ENCODE measurements at places on chromosomes 3 and 15.
A peak's percentile ranks its signal among the peaks of the same experiment; 100 is the strongest.

DNA sequence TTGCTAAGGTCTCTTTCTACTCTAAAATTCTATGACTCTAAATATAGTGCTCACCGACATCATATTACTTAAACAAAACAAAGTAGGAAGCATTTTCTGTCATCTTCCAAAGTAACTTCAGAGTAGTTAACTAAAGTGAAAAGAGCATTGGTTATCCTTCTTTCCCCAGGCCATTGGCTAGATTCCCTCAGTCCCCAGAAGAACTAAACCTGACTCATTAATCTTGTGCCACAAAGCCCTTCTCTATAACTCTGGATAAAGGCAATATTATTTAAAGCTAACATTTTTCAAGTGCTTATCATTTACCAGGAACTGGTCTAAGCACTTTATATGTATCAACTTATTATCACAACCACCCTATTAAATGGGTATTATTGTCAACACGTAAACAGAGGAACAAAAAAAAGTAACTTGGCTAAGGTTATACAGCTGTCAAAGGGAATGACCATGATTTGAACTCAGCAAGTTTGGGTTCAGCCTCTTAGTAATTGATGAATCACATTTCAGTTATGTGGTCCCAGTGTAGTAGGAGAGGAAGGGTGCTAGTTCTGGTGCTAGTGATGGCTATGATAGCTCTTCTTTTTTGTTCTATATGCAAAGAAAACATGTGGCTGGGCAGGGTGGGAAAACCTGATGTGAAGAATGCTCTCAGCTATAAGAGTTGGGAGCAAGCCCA is 304.9 kb downstream of the FGF12 start:
- DNase-seq, result no peak

DNA sequence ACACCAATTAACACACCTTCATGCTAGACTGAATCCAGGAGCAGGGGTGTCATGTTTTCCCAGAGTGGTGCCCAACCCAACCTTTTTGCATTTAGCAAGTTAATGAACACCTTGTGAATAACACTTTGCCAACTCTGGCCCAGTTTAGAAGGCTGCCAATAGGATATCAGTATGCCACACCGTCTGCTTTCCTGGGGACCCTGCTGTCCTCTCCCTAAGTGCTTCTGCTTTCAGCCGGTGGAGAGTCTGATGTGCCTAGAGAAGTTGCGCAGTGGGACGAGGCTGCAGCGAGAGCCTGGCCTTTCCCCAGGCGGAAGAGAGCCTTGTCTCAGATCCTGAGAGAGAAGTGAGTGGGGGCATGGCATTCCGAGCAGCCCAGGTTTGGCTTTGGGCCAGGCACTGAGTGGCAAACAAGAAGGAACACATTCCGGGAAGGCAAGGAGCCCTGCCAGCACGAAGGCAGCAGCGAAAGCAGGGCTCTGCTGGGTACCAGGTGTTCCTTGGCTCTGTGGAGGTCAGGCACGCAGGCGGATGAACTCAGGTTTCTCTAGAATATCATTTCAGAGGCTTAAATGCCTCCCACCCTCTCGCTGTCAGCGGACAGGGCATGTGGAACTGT is 36.9 kb downstream of the SENP8 start:
- DNase-seq, result no peak

DNA sequence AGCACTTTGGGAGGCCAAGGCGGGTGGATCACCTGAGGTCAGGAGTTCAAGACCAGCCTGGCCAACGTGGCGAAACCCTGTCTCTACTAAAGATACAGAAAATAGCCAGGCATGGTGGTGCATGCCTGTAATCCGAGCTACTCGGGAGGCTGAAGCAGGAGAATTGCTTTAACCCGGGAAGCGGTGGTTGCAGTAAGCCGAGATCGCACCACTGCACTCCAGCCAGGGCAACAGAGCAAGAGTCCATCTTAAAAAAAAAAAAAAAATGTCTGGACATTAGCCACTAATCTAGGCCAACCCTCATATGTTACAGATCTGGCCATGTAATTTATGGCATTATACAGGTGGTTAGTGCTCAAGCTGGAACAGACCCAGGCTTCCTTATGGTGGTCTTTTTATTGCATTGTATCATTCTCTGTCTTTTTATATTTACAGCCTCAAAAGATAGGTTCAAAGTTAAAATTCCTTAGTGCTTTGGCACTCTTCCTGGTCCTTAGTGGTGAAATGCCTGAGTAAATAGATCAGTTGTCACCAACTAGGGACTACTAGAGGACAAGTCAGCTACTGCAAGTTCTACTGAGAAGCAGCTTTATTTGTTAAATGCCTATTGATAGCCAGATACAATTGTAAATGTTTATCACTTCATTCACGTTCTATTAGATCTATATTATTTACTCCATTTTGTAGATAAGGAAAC is 16.0 kb downstream of the STARD9 start:
- DNase-seq, result peak; percentile 45

GRCh38 chr3:59186725-59187124 is 136.9 kb upstream of the CFAP20DC start:
- DNase-seq, result no peak

- DNase-seq, result no peak
Observed at GRCh38 chr3:117603097-117603496, 893.5 kb downstream of the TUSC7 start.

DNA sequence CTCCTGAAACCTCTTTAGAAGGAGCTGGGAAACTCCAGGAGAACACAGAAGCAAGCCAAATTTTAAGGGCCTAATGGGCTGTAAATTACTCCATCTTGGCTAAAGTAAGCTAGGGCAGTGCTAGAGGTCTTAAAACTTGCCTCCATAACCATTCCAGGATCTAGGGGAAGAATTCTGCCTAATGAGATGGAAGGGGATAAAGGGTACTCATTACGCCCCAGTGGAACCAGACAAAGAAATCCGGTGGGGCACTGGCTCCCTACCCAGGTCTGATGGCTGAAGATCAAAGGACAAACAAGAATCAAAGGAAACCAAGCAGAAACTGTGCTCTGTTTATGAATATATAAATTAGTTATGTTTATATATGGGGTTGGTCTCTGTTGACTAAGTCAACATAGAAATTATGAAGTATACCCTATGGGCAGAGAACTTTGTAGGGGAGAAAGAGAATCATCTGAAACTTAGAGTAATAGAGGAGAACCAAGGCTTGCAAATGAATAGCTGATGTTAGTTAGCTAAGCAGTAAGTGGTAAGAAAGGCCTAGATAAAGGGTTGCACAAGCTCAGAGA is 57.8 kb downstream of the NCEH1 start:
- DNase-seq, result no peak

DNA sequence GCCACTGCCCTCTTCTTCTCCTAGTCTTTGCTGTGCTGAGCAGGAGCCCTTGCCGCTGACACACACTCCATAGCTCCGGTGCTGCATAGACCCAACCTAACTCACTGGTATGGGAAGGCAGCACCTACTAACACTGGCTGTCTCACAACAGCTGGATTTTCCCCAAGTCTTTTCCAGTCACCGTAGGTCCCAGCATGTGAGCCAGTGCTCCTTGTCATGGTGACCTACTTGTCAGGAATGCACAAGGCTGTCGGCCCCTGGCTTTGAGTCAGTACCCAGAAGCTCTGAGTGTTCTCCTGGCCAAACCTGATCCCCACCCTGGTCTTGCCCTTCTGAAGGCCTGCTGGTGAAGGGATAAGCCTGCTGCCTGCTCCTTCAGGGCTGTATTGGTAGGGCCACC is 25.7 kb downstream of the AMOTL2 start:
- DNase-seq, result no peak

GRCh38 chr3:116032176-116032575 is 408.9 kb downstream of the GAP43 start:
- DNase-seq, result no peak

DNA sequence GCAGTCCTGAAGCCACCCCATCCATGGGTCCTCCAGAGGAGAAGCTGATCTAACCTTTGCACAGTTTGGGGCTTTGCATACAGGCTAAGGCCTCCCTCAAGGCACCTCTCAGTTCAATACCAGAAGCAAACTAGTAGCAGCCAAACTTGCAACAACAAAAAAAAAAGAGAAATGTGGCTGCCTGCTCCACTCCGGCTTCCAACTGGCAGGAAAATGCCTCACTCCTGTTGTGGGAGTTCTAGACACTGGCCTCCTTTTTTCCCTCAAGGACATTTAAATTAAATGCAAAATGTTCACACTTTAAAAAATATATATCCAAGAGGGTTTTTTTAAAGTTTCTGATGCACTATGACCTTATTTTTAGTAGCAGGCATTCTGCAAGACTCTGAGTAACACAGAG is 216.0 kb upstream of the TPM1 start:
- no peak for DNase-seq

- DNase-seq, result no peak
Observed at GRCh38 chr3:175199961-175200360, 340.8 kb downstream of the NAALADL2 start.

GRCh38 chr3:131530388-131530787 is 27.6 kb upstream of the MRPL3 start:
- DNase-seq, result no peak

GRCh38 chr3:76096036-76096435 is 310.7 kb upstream of the ZNF717 start:
- no peak for DNase-seq

GRCh38 chr3:172388412-172389078 is 59.7 kb downstream of the GHSR start:
- DNase-seq, result no peak

DNA sequence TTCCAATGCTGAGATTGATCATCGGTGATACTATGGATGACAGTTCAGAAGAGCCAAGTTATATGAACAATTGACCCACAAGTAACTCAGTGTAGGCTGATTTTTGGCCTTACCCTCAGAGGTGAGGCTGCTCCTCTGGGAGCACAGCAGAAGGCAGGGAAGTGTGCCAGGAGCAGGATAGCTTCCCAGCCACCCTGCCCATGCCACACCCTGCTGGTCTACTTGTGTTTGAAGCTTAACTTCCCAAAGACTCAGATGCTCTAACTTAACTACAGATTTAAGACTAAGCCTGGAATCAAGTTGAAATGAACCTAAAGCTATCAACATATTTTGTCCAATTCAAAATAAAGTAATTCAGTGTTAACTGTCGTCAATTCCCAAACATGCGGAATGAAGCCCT is 77.5 kb downstream of the BOC start:
- DNase-seq, result no peak

GRCh38 chr15:34584996-34585395 is 1.5 kb upstream of the GOLGA8B start:
- DNase-seq, result no peak

- DNase-seq, result no peak
Observed at GRCh38 chr3:98798820-98799219, 35.7 kb downstream of the ST3GAL6 start.

- DNase-seq, result no peak
Observed at GRCh38 chr3:76566211-76566534, 473.7 kb upstream of the ROBO2 start.

- DNase-seq, result peak; percentile 39
Observed at GRCh38 chr3:125582707-125583106, 12.6 kb downstream of the OSBPL11 start.

DNA sequence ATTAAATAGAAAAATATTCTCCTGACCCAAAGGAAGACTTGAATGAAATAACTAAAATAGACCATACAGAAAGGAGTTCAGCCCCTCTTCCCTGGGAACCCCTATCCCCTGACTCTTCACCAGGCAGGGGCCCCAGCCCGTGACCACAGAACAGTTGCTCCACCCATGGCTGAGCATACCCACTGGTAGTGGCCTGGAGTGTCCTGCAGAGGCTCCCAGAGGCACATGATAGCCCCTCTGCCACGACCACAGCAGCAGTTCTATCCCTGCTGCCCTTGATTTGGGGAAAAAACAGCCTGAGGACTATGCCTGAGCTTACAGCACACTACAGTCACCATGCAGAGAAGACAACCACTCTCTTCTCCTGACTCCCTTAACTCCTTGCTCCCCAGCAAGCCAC is 31.8 kb downstream of the TTC14 start:
- DNase-seq, result no peak

DNA sequence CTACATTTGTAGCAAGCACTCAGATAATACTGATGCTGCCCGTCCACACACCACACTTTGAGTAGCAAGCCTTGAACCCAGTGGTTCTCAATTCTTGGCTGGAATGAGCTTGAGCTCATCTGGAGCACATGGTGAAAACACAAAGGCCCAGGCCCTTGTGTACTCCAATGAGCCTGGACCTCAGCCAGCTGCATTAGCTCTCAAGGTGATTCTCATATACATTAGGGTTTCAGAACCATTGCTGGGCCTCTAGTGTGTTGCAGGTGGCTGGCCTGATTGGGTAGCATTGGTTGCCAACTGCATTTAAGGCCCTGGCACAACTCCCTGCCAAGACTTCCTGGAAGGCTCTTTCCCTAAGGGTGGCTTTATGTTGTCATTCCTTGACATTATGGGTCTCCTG is 23.4 kb upstream of the ZFAND6 start:
- no peak for DNase-seq

DNA sequence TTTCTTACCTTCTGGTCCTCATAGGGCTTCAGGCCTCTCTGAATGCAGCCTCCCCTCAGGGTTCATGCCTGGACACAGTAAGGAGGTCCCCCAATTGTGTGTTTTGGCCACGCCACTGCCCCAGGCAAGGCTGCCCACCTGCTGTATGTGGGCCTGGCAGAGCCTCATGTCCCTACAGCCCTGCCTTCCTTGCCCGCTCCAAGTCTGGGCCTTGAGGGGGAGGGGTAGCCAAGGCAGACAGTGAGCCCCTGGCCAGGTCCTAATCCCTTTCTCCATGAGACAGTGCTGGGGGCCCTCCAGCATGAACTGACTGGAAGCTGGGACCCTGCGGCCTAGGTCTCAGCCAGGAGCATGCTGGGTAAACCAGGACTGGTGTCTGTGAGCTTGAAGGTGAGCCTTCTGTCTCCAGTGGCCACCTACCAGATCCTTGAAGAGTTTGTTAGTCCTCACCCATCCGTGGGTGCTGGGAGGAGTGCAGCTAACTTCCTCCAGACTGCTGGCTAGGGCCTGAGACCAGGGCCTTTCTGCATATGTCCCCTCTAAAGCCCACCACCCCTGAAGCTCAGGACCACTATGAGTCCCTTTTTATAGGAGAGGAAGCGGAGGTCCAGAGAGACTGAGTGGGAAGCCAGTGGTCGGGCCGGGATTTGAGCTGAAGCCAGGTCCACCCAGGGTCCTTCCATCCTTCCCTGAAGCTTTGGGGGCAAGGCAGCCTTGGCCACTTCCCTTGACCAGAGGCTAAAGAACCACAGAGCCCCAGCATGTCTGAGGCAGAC is 8.7 kb downstream of the ZBTB47 start:
- DNase-seq, result no peak

DNA sequence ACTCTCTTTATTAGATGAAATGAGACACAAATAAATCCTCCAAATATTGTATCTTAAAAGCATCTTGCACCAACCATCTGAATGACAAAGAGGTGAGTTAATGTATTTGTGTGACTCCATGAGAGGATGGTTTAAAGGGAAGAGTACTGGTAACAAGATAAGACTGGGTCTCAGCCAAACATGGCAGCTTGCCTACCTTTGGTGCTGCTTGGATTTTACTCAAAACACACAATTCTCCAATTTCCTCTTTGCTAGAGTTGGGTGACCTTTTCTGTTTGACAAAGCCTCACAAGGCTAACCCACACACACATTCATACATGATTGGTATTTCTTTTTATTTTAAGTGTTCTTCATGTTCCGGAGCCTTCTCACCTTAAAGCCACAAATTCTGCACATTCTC is 506.4 kb downstream of the FGF12 start:
- no peak for DNase-seq

Data from NAMALWA (cell line).